ENCODE measurements at places on chromosomes 5 and 9.

DNA sequence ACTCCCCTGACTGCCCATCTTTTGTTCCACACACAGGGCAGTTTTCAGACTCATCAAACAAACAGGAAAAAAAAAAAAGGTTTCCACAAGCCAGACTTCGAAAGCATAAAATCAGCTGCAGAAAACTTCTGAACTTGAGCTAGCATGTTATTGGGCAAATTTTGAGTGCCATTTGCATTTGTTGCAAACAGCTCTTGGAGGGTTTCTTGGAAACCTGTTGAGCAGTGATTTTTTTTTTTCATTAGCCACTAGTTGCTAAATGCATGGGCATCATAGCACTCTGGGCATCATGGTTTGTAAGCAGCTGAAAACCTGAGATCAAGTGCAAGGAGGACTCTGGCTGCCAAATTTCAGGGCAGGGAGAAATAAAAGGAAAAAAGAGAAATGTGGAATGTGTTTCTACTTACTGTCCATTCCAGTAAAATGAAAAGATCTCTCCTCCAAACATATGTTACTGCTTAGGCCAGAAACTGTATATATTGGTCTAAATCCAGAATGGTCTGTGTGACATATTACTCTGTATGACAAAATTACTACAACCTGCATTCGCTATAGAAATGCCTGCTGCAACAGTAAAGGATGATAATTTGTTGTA is 85.2 kb upstream of the SMIM23 start:
- DNase-seq = no peak

DNA sequence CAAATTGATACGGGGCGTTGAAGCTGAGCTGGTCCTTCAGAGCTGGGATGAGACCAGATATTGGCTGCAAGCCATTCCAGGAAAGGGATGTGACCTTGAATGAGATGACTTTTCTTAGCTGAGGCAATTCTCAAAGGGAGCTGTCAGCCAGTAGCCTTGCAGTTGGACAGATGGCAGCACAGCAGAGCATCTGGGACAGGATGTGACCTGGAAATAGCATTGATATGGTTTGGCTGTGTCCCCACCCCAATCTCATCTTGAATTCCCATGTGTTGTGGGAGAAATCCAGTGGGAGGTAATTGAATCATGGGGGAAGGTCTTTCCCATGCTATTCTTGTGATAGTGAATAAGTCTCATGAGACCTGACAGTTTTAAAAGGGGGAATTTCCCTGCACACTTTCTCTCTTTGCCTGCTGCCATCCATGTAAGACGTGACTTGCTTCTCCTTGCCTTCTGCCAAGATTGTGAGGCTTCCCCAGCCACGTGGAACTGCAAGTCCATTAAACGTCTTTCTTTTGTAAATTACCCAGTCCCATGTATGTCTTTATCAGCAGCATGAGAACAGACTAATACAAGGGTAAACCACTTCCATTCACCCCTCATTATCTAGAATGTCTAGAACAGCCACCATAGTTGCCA is 19.8 kb upstream of the MTX3 start:
- no peak for DNase-seq

DNA sequence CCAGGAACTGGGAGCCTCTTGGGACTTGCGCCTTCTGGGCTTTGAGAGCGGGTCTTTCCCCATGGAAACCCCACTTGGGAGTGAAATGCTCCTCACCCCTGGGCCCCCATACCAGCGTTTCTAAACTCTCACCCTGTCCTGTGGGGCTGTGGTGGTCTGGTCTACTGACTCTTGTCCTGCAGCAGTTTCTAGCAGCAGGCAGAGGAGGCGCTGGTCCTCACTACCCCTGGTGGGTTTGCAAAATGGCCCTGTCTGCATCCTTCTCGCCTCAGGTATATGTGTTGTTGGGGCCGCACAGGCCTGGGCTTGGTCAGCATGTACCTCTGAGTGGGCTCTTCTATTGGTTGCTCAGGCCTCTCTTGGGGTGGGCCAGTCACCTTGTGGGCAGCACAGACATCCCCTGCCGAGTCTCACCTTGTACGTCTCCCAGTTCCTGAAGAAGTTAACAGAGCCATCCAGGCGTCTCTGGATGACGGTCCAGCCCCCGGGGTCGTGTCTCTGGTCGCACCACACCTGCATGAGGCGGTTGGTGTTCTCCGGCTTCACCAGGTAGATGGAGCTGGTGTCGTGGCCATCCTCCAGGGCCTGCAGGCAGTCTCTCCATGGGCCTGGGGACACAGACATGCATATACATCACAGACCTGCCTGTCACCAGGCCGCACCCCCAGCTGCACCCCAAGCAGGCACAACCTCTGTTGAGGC is 29.0 kb downstream of the ANGPTL2 start:
- DNase-seq = no peak

DNA sequence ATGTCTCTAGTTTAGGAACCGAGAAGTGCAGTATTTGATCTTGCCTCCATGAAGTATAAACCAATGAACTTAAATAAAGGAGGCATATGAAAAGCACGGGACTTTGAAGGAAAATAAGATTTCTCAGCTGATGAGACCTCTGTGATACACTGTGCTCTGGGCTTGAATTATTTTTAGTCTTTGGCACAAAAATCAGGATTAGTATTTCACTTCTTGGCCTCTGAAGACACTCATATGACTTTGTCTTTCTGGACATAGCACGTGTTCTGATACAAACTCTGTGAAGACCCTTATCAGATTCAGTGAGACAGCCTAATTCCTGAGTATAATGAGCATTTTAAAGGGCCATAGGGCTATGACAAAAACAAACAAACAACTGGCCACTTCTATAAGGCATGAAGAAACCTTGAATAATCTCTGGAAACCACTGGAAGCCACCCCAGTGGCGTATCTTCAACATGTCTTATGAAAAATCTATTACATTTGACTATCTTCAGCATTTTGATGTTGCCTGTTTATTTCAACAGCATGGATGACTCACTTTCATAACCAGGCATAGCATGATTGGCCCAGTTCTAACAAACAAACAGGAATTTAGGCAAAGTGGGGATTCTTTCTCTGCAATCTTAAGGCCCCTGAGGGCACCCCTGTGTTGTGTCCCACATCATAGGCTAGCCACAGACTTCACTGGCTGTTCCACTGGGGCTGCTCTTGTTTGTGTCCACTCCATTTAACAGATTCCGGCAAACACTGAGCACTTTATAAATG is 90.3 kb upstream of the ZNF462 start:
- no peak for DNase-seq

- no peak for DNase-seq
These were observed 550.6 kb downstream of the CDH10 start for GRCh38 chr5:24094081-24094679.

DNA sequence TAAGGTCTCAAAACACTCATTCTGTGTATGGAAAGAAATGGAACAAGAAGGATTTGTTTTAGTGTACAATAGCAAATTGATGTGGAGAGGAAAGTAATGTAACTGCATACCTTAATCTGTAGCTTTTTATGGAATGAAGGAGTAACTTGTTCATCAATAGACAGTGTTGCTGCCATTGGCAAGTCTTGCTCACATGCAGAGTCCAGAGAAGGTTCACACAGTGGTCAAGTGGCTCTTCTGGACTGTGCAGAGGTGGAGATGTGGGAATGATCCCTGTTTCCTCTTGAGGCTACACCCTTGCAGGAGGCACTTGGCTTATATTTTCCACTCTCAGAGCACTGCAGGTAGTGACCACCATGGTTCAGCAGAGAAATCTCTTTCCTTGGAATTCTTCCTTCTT is 132.9 kb upstream of the ANKH start:
- DNase-seq = no peak

DNA sequence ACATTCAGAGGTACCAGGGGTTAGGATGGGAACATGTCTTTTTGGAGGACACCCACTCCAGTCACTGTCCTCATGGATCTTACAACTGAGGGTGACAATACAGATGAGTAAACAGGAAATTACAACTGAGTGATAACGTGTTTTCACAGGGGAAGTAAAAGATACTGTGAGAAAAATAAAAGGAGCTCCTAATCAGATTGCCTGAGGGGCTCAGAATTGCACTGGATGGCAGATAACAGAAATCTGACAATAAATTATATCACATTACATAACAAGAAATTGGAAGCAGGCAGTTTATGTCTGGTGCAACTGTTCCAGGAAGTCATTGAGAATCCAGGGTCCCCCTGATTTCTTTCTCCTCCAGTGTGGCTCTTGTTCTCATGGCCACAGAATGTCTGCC is 40.1 kb upstream of the PCSK1 start:
- DNase-seq = no peak

DNA sequence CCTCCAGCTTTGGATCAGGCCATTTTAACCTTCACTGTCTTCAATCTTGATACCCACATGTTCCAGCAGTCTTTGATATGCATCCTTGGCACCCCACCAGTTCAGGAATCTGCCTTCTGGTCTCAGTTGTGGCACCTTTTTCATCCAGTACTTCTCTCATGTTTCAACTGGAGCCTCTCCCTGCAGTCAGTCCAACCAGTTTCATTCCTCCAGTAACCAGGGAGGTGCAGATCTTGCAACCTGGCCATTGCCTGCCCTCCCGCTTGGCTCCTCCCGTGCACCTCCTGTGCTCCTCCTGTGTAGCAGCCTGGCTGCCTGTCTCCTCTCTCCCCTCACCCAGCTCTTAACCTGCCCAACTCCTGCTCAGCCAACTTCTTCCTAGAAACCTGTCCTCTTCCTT is 20.2 kb downstream of the FUBP3 start:
- DNase-seq = no peak

- DNase-seq = no peak
These were observed 11.9 kb downstream of the AGTPBP1 start for GRCh38 chr9:85729882-85730281.

- DNase-seq = no peak
These were observed 182.2 kb downstream of the SREK1 start for GRCh38 chr5:66326276-66326675.

GRCh38 chr9:92188969-92189781 is 74.0 kb upstream of the SPTLC1 start:
- no peak for DNase-seq

GRCh38 chr9:129382281-129383018 is 204.4 kb upstream of the IER5L start:
- no peak for DNase-seq

DNA sequence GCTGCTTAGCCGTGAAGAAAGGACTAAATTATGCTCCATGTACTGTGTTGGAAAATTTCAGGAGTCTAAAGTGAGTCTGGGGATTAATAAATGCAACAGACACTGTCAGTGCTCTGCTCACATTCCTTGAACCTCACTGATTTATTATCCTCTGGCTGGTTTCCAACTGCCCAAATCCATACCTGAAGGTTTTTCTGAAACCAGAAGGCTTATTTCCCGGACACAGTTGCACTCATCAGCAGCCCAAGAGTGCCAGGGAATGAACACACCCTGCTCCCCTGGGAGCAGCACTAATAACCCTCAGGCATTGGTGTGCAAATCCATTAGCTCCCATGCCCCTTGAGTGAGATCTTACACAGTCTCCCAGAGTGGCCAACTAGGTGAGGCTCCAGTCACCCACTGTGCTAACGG is 38.7 kb downstream of the F2R start:
- DNase-seq = no peak

DNA sequence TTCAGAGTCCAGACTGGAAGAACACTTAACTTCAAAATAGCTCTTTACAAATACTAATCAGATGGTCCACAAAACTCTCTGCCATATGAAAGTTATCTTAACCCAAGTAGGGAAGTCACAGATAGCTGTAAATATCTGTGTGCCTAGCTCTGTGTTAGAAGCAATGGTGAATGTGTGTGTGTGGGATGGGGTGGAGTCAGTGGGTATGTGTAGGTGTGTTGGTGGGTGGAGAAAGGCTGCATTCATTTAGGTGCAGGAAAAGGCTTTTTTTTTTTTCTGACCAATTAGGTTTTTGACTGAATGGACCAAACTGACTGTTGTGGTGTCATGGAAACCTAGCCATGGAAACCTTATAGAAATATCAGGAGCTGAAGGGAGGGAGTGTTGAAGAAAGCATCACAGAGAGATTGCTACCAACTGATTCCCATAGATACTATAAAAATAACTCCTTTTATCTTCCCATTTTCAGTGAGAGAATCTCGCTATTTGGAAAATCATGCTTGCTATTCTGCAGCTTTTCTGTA is 156.2 kb upstream of the NR3C1 start:
- no peak for DNase-seq

- DNase-seq = peak; percentile 83
These were observed at the start of gene DPYSL3 for GRCh38 chr5:147509710-147510651. TSS of gene DPYSL3 (minus strand) at chr5:147510068. CDS start at chr5:147509858, 210 bp downstream.

DNA sequence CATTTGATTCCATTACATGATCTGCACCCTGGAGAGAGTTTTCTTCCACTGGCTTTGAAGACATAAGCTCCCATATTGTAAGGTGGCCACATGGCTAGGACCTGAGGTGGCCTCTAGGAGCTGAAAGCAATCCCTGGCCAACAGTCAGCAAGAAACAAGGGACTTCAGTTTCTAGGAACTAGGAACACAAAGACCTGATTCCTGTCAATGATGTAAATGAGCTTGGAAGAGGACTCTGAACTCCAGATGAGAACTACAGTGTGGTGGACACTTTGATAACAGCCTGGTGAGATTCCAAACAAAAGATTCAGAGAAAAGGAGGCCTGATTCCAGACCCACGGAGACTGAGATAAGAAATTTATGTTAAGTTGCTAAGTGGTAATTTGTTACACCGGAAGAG is 129.0 kb downstream of the MCTP1 start:
- DNase-seq = no peak

GRCh38 chr9:99873531-99873930 is 32.9 kb upstream of the STX17 start:
- DNase-seq = peak; percentile 62

- DNase-seq = no peak
These were observed 270.2 kb downstream of the FBXL17 start for GRCh38 chr5:108111736-108112135.

DNA sequence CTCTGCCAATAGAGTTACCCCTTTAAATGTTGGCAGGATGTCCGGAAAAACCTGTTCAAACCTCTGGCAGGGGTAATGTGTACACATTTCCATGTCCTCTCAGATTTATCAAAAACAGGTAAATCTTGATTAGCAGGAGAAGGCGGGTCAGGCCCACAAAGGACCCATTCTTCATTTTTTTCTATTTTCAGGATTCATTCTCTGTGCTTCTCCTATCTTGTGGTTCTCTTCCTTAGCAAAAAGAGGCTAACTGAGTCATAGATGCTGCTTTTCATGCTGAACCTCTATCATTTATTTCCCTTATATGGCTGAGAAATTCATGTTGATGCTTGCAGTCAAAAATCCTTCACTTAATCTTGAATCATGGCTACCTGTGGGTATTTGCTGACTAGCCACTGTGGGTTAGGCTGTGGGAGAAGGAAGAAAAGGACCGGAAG is 112.7 kb upstream of the IQGAP2 start:
- no peak for DNase-seq

DNA sequence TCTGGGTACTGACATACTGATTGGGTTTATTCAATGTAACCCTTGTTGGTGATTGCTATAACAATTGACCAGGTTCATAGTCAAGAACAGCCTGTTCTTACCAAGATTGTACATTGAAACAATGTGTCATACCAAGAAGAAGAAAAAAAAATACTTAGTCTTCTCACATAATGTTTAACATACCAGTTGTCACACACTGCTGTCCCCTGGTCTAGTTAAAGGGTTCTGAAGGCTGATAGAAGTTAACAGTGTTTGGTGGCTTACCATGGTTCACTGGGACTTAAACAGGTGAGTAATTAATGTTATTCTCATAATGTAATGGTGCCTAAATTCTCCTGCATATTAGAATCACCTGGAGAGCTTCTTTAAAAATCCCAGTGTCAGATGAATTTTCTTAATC is 18.5 kb upstream of the CDC42SE2 start:
- no peak for DNase-seq

GRCh38 chr5:11791792-11792191 is 112.5 kb downstream of the CTNND2 start:
- no peak for DNase-seq

Measured in urothelium cell line (cell line).